CD4-positive, alpha-beta T cell treated with Interleukin-15 for 1 hour (primary cell): ENCODE measurements at places on chromosomes 1 and 21.
A peak's percentile ranks its signal among the peaks of the same experiment; 100 is the strongest.

DNA sequence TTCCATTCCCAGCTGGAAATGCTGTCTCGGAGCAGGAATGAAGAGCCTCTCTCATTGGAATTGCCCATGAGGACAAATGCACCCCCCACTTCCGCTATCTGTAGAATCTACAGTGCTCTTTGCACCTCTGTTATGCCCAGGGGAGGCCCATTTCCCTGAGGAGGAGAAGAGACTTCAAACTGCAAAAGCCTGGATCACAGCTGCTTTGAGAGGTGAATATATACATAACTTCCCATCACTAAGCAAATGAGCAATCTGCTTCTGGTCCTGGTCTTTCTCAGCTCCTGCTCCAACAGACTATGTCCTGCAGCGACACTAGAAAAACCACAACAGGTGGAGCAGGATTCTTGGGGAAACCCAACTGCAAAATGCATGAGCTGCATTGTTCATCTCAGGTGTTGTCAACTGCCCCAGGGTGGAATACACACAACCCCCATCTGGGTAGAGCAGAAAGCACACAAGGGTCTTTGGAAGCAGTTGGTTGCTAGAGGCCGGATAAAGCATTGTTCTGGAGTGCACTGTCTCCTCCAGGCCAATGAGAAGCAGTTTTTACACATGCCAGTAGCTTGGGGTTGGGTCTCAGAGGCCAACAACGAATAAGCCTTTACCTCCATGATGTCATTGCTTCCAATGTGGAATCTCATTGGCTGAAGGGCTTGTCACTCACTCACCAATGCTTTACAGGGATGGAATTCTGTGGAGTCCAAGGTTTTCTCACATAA, 67.7 kb upstream of the RAB4A start:
- no peak for DNase-seq

DNA sequence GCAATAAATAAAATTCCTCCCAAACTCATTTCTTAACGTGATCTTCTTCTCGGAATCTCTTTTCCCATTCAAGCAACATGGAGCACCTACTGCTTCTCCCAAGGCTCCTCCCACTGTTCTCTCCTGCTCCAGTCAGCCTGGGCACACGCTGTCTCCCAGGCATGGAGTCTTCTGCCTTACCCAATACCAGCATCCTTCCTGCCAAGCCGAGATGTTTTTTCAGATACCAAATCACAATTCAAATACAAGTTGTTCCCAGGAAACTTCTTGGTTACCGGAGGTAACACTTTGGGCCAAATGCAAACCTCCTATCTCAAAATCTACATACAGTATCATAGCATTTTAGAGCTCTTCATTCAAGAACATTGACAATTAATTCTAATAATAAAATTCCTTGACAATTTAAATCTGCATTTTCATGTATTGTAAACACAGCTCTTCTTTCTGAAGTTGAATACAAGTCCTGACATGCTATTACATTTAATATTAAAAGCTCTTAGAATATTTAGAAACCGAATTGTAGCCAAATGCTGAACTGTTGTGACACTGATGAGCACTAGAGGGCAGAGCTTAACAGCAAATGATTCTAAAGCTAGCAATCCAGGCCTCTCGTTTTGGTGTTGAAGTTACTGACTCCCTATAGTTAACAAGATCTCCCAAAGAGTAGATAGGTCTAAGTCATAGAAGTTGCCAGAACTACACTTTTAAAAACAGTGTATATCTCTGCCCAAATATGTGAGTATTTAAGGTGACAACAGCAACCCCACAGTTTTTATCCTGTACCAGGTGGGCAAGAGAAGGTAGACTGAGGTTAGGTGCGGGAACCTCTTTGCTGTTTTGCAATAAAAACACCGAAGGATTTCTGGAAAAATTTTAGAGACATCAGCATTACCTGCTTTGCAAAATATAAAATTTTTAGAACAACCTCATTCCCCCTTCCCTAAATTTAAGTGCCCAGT, 52.3 kb downstream of the BCAR3 start:
- DNase-seq: peak; percentile 45

DNA sequence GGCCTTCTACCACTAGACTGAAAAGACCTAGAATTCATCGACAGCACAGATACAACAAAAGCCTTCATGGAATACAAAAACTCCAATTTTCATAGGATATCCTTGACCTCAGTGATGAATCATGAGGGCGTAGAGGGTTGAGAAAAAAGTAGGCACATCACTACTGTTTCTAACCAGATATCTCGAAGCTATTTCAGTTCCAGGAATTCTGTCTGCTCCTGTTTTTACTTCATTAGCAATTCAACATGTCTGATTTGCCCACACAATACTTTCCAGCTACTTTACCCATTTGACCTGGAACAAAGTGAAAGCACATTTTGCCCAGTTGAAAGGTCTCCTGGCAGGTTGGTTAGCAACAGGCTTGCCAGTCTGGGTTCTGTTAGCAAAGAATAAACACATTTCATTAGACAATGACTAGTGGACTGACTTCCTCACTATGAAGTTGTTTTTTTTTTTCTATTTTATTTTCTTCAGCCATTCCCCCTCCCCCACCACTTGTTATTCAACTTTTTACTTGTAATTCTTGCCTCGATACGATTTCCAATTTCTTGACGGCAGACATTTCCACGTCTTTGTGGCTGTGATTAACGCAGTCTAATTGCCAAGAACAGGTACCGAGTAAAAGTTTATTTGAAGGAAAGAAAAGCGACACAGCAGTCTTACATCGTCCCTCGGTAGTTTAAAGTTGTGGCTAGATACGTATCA, 4.0 kb upstream of the ZBTB18 start:
- DNase-seq: peak; percentile 46

- no peak for DNase-seq
These were observed 107.2 kb upstream of the VAV3 start for GRCh38 chr1:108072212-108072611.

- DNase-seq: no peak
These were observed 128.3 kb upstream of the C1orf21 start for GRCh38 chr1:184258525-184258924.
